ENCODE measurements at places on chromosomes 7 and 10. TPM values are rescaled to one million over a fixed set of nuclear protein-coding genes. Genes with fewer than 3 reads are reported as not detected.

The DIP2C gene
- total RNA-seq, result 40.9 TPM

The AVL9 gene
- 25.7 TPM for total RNA-seq

The LBX1 gene
- total RNA-seq, result not detected

The SMIM30 gene
- total RNA-seq, result 54.7 TPM

The MEST gene
- total RNA-seq, result 262 TPM

The TUBB8 gene
- not detected for total RNA-seq

The OR2A42 gene
- total RNA-seq, result not detected

The FAM25G gene
- total RNA-seq, result not detected

The DNA2 gene
- 2.8 TPM for total RNA-seq

The GRID1 gene
- 0.46 TPM for total RNA-seq

The PRF1 gene
- total RNA-seq, result not detected

The ASB10 gene
- total RNA-seq, result not detected

The RNLS gene
- total RNA-seq, result 9.3 TPM

The SLC16A9 gene
- total RNA-seq, result 2.5 TPM

The POT1 gene
- 38.2 TPM for total RNA-seq

The GET4 gene
- total RNA-seq, result 19.4 TPM

The EPHB4 gene
- 74.9 TPM for total RNA-seq

The LRRTM3 gene
- not detected for total RNA-seq

The TMEM178B gene
- total RNA-seq, result 2.3 TPM

Measured in smooth muscle cell of the pulmonary artery (primary cell).